ENCODE measurements at places on chromosomes 7 and 10.

DNA sequence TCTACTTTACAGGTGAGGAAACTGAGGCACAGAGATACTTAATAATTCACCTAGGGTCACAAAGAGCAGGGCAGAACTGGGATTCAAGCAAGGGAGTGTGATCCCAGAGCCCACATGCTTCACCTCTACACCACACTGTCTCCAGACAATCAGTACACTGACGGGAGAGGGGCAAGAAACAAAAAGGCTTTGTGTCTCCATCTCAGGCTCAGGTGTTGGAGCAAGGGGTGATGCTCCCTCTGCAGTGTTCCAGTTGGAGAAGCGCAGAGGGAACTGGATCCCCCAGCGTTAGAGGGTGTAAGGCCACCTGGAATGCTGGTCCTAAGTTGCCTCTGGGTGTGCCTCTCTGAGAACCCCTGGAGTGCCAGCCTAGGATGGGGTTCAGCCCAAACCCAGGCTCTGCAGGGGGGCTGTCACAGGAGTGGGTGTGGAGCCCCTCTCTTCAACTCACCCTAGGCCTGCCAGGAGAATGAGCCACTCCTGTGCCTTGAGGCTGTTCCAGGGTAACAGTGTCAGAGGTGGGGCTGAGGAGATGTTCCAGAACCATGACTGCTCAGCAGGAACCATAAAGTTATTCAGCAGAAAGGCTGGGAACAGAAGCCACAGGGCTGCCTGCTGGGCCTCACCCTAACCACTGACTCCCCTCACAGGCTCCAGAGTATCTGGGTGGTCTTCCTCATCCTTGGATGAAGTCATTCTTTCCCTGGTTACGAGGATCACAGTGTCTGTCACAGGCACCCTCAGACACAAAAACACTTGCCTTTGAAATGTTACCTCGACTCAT lies 5.5 kb downstream of the RBP4 start:
- H3K36me3 ChIP-seq = no peaks in the 10 kb centered on the region
- no peak for DNase-seq
- no peaks in the 10 kb centered on the region for H3K4me1 ChIP-seq
- no peaks in the 10 kb centered on the region for H3K27me3 ChIP-seq

DNA sequence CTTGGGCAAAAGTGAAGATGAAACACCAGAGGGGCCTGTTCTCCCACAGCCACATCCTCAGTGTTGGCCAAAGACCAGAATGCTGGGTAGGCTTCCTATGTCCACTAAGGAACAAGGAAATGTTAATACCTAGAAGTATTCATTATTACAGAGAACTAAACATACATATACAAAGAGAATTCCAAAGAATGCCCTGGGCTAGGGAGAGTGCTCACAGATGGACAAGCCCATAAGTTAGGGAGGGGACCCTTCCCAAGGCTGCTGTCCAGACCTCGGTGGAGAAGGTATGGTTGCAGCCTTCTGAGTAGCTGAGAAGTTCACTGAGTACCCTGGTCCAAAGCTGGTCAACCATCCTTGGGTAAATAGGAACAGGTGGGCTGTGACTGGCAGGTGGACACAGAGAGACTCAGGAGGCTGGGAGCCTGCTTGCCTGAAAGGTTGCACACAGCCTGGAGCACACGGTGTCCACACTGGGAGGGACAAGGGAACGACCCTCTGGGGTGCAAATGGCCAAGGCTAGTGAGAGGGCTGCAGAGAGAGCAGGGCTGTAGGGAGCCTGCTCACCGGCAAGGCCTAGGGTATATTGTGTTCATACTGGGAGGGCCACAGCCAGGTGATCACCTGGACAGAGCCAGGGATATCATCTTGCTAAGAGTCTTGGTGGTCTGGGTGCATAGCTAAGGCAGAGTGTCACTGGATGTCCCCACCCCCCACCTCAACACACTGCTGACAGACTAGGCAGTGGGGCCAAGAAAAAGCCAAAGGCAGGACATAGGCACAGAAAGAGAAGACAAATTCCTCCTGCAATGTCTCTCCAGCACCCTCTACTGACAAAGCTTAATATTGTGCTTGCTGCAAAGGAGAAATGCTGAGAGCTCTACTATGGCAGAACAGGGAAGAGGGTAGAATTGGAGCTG lies 40.3 kb downstream of the CPVL start:
- no peak overlapping the region for H3K27ac ChIP-seq
- H3K4me1 ChIP-seq = no peaks in the 10 kb centered on the region
- no peak overlapping the region for H3K4me3 ChIP-seq
- H3K27me3 ChIP-seq = no peaks in the 10 kb centered on the region
- H3K36me3 ChIP-seq = no peaks in the 10 kb centered on the region
- DNase-seq = no peak

DNA sequence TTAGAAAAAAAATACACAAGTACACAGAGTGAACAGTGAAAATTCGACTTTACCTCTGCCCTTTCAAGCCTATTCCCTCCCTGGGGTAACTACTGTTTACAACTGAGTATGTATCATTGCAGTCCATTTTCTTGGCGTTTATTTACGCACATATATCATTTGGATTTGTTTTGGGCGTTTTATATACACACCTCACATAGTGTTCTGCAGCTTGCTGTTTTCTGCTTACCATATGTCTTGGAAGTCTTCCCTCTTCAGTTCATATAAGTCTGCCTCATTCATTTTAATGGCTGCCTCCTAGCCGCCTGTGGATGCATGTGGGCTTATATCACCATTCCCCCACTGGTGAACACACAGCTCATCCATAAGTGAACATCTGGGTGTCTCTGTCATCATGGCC lies 41.6 kb upstream of the COL13A1 start:
- H3K4me1 ChIP-seq = no peaks in the 10 kb centered on the region
- no peak overlapping the region for H3K4me3 ChIP-seq
- H3K36me3 ChIP-seq = no peaks in the 10 kb centered on the region
- H3K27ac ChIP-seq = no peak overlapping the region

DNA sequence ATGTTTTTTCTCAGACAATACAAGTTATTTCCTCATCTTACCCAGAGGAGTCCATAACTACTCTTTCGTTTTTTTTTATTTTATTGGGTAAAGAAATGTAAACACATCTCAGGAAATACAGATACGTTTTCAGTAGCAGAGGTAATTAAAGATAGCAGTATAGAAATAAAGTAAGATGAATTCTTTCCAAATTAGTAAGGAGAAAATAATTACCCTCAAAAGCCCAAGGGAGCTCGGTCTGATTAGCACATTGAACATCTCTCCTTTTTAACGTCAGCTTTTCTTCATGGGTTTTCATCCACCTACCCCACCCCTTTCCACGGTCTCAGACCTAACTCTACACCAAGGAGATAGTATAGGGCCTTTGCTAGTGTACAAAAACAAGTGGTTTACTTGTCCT lies 294.2 kb downstream of the GRID1 start:
- no peak overlapping the region for H3K4me3 ChIP-seq
- no peaks in the 10 kb centered on the region for H3K27me3 ChIP-seq
- DNase-seq = no peak
- H3K4me1 ChIP-seq = no peaks in the 10 kb centered on the region

DNA sequence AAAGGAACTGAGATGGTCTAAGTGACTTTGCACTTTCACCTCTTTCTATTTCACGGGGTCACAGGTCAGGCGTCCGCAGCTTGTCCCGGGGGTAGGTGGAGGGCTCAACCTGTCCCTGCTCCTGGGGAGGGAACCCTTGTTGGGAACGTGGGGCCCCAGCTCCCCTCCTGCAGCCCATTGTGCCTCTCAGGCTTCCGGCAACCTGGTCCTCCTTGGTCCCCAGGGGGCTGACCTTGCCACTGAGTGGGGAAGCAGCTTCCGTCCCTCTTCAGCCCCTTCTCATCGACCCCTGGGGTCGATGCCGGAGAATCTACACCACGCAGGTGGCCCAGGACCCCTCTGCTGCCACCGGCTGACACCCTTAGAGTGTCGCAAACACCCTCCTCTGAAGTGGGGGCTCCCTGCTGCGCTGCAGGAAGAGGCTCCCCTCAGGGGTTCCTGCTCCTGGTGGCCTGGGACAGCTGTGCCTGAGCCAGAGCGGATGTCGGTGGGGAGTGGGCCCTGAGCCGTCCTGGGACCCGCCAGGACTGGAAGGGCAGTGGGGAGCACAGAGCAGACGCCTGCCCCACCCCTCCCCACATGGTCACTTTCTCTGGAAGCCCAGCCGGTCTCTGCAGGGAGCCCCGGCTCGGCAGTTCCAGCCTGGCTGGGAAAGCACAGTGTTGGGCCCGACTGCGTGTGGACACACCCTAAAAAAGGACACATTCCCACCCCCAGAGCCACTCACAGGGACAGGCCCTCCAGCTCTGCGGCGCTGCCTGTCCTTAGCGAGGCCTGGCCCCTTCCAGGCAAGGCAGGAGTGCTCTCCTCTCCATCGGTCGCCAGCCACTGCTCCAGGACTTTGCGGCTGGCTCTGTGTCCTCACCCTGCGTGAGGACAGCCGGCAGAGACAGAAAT lies 357.5 kb upstream of the SHH start:
- H3K4me1 ChIP-seq = no peaks in the 10 kb centered on the region
- no peaks in the 10 kb centered on the region for H3K36me3 ChIP-seq
- DNase-seq = no peak
- no peak overlapping the region for H3K4me3 ChIP-seq

DNA sequence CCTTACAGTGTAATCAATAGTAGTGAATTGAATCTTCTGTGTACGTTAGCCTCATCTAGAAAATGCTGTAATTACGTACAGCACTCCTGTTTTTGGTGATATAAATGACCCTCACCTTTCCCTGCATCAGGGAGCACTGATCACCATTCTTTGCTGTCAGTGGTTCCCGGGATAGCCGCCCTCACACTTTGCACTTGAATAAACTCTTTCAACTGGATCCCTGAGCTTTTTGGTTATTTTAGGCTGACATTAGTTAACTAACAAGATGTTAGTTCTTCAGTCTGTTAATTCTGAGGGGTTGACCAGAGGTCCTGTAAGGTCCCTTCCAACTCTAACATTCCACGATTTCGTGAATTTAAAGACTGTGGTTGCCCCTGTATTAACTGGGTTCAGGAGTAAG lies 23.4 kb upstream of the ZC3HAV1 start:
- no peak for DNase-seq
- peak overlapping the region; percentile 93 for H3K4me3 ChIP-seq
- H3K27ac ChIP-seq = peak overlapping the region; percentile 25
- no peaks in the 10 kb centered on the region for H3K36me3 ChIP-seq
- H3K27me3 ChIP-seq = no peaks in the 10 kb centered on the region
- H3K4me1 ChIP-seq = peaks cover 14% of the 10 kb centered on the region

- no peaks in the 10 kb centered on the region for H3K36me3 ChIP-seq
- no peak overlapping the region for H3K4me3 ChIP-seq
- no peak overlapping the region for H3K27ac ChIP-seq
- H3K4me1 ChIP-seq = peaks cover 27% of the 10 kb centered on the region
These were observed 348.9 kb downstream of the DNAJB6 start for GRCh38 chr7:157685430-157686284.

- no peaks in the 10 kb centered on the region for H3K4me1 ChIP-seq
- H3K27ac ChIP-seq = no peak overlapping the region
- no peak overlapping the region for H3K4me3 ChIP-seq
- DNase-seq = no peak
These were observed 194.4 kb upstream of the IMMP2L start for GRCh38 chr7:111756687-111757178.

DNA sequence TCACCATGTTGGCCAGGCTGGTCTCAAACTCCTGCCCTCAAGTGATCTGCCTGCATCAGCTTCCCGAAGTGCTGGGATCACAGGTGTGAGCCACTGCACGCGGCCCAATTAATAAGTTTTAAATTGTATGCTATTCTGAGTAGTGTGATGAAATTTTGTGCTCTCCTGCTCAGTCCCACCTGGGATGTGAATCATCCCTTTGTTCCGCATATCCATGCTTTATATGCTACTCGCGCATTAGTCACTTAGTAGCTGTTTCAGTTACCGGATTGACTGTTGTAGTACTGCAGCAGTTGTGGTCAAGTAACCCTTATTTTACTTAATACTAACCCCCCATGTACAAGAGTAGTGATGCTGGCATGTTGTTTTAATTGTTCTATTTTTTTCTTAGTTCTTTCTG lies 47.3 kb upstream of the OIT3 start:
- H3K36me3 ChIP-seq = no peaks in the 10 kb centered on the region
- no peak overlapping the region for H3K27ac ChIP-seq
- no peak overlapping the region for H3K4me3 ChIP-seq
- DNase-seq = no peak

GRCh38 chr10:104472957-104473745 lies 119.5 kb downstream of the CFAP58 start:
- no peaks in the 10 kb centered on the region for H3K4me1 ChIP-seq
- no peaks in the 10 kb centered on the region for H3K36me3 ChIP-seq
- peaks cover 11% of the 10 kb centered on the region for H3K27me3 ChIP-seq

GRCh38 chr10:126331101-126331500 lies 57.2 kb downstream of the ADAM12 start:
- DNase-seq = no peak
- H3K4me1 ChIP-seq = no peaks in the 10 kb centered on the region
- no peaks in the 10 kb centered on the region for H3K27me3 ChIP-seq
- no peak overlapping the region for H3K4me3 ChIP-seq
- no peaks in the 10 kb centered on the region for H3K36me3 ChIP-seq

GRCh38 chr10:69242040-69242851 lies 22.1 kb downstream of the HKDC1 start:
- no peak overlapping the region for H3K4me3 ChIP-seq
- peaks cover 6% of the 10 kb centered on the region for H3K4me1 ChIP-seq
- no peak overlapping the region for H3K27ac ChIP-seq
- no peak for DNase-seq
- H3K36me3 ChIP-seq = no peaks in the 10 kb centered on the region
- no peaks in the 10 kb centered on the region for H3K27me3 ChIP-seq

DNA sequence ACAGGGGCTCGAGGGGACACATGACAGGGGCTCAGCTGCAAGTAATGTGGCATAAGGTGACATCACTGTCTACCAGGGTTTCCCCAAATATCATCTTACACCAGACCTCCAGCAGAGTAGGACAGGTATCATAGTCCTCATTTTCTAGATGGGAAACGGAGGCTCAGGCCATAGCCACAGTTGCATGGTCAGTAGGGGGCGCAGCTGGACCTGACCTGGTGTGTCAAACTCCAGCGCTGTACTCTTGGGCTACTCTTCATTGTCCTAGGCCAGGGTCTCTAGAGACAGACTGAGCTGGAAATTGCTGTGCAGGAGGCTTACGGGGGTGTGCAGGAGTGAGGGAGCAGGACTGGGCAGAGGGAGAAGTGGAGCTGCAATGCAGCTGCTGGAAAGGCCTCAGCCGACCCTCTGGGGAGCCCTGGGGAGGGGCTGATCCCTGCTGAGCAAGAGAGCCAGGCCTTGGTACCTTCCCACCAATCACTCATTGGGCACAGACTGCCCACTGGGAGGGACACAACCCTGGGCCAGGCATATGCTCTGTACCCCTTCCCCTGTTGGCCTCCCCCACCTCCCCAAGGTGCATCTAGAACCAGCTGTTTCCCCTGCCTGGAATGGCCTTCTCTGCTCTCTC lies 89.9 kb downstream of the CDH23 start:
- no peak overlapping the region for H3K4me3 ChIP-seq
- H3K4me1 ChIP-seq = no peaks in the 10 kb centered on the region
- DNase-seq = peak; percentile 26
- no peak overlapping the region for H3K27ac ChIP-seq
- H3K27me3 ChIP-seq = no peaks in the 10 kb centered on the region
- H3K36me3 ChIP-seq = no peaks in the 10 kb centered on the region

DNA sequence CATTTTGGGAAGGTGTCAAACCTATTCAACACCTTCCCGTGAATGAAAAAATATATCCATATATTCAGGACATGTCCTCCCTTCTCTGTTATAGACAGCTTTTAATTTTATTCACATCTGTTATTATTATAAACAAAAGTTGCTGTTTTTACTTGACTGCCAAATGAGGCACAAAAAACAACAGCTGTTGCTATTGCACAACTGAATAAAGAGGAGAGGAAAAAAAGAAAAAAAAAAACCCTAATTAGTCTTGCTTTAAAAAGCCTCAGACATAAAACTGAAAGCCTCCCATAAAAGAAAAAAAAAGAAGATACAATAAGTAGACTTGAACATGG lies 153.4 kb downstream of the BMPER start:
- H3K27ac ChIP-seq = no peak overlapping the region
- H3K27me3 ChIP-seq = no peaks in the 10 kb centered on the region
- no peak overlapping the region for H3K4me3 ChIP-seq
